ENCODE measurements at places on chromosomes 11 and 22. TPM values are rescaled to one million over a fixed set of nuclear protein-coding genes. Genes with fewer than 3 reads are reported as not detected.

The MRGPRF gene
- 1.0 TPM for total RNA-seq

- H3K27me3 ChIP-seq, result no peaks in the 10 kb centered on the region
- no peak for DNase-seq
- no peak overlapping the region for H3K4me3 ChIP-seq
- no peaks in the 10 kb centered on the region for H3K4me1 ChIP-seq
- H3K27ac ChIP-seq, result no peak overlapping the region
- H3K36me3 ChIP-seq, result no peaks in the 10 kb centered on the region
Observed at GRCh38 chr22:39748877-39749276, 144.7 kb downstream of the ENTHD1 start.

DNA sequence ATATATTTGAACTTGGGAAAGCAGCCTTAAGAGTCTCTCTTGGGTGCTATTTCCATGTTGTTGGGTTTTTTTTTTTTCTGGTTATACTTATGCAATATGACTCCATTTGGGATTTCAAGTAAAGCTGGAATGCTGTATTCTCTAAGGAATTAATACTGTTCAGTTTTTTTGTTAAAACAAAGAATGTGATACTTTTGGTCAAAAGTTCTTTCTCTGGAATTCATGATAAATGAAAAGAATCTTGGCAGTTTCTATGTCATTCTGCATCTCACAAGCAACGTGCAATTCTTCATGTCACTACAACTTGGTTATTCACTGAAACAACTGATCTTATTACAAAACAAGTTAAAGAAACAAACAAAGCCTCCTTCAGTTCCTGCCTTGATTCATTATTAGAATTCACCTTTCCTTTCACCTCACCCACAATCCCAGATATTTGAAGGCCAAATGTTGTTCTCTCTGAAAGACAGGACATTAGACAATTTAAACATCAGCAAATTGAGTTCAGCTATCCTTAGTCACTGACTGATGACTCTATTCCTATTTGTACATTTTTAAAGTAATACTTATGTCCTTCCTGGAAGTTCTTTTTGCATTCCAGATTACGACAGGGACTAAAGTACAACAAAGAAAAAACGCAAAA lies 176.2 kb downstream of the SBF2 start:
- H3K36me3 ChIP-seq, result no peaks in the 10 kb centered on the region
- H3K27ac ChIP-seq, result no peak overlapping the region
- no peaks in the 10 kb centered on the region for H3K27me3 ChIP-seq
- H3K4me1 ChIP-seq, result no peaks in the 10 kb centered on the region
- DNase-seq, result no peak

The PDGFD gene
- 0.49 TPM for total RNA-seq

- DNase-seq, result no peak
- no peak overlapping the region for H3K4me3 ChIP-seq
- no peak overlapping the region for H3K27ac ChIP-seq
Observed at GRCh38 chr11:128476049-128476448, 111.3 kb downstream of the ETS1 start.

GRCh38 chr11:83408946-83409345 lies 122.8 kb upstream of the CCDC90B start:
- H3K36me3 ChIP-seq, result no peaks in the 10 kb centered on the region
- peaks cover 1% of the 10 kb centered on the region for H3K4me1 ChIP-seq
- no peak overlapping the region for H3K4me3 ChIP-seq

DNA sequence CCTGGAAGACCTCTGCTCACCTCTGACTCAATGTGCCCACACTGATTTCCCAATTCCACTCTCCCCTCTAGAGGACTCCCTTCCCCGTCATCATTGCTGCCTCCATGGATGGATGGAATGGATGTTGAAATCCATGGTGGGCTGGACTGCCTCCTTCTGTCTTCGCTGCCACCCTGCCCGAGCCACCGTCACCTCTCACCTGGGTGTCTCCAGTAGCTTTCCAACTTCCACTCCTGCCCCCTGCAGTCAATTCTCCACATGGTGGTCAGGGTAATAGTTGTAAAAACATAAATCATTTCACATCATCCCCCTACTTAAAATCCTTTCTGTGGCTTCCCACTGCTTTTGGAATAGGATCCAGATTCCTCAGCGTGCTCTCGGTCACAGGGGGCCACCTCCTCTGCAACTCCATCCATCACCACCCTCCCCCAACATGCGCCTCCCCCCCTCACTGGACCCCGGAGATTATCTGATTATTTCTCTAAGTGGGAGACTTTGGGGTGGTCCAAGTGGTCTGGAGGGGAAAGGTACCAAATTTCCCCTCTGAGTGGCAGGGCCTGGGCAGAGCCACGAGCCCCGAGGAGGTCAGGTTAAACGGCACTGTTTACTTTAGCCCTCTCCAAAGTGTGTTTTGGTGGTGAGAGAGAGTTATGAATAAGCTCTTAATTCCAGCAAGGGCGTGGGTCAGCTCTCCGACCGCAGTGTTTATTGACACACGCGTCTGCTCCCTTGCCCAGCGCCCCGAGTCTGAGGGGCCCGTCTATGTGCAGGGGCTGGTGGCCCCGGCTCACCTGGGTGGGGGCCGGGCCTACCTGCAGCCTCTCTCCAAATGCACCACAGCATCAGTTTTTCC lies 313.7 kb downstream of the MN1 start:
- no peak for DNase-seq
- H3K27ac ChIP-seq, result no peak overlapping the region
- no peak overlapping the region for H3K4me3 ChIP-seq
- H3K27me3 ChIP-seq, result peaks cover 7% of the 10 kb centered on the region

- no peaks in the 10 kb centered on the region for H3K36me3 ChIP-seq
- no peak overlapping the region for H3K4me3 ChIP-seq
- H3K4me1 ChIP-seq, result peaks cover 55% of the 10 kb centered on the region
- H3K27me3 ChIP-seq, result peaks cover 11% of the 10 kb centered on the region
Observed at GRCh38 chr11:3156661-3157311, 8.3 kb downstream of the OSBPL5 start.

GRCh38 chr22:20933910-20934309 lies 16.7 kb downstream of the CRKL start:
- H3K4me3 ChIP-seq, result no peak overlapping the region
- H3K4me1 ChIP-seq, result peaks cover 9% of the 10 kb centered on the region
- DNase-seq, result no peak
- H3K27me3 ChIP-seq, result peaks cover 5% of the 10 kb centered on the region
- H3K36me3 ChIP-seq, result no peaks in the 10 kb centered on the region
- H3K27ac ChIP-seq, result no peak overlapping the region

DNA sequence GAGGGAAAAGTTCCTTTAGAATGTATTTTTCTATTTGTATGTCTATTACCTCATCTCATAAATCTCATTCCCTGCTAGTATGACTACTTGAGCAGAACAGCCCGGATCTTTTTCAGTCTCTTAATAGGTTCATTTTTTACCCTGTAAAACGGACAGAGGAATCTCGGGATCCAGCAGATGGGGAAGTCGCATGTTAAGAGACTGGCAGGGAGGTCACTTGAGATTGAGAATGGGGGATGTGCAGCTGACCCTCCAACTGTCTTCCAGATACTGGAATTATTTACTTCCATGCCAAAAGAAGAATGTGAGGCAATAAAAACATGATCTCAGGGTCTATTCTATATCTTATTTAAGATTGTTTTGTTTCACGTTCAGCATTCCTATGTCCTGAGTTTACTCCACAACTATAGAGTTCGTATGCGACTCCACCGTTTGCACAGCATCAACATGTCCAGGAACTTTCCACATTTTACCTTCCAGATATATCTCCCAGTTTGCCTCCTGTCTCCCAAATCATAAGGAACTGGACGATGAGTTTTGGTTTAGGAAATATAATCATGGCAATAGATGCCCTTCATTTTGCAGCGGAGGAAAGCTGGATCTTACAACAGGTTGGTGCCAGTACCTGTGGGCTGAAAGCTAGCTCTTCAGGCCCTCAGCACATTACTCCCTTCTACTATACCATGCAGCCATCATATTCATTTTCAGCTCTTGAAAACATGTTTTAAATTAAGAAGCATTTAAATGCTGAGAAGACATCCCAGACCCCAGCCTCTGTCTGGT lies 181.5 kb downstream of the MAML2 start:
- no peaks in the 10 kb centered on the region for H3K36me3 ChIP-seq
- H3K4me3 ChIP-seq, result peak overlapping the region; percentile 47
- DNase-seq, result no peak

The PPARA gene
- total RNA-seq, result 1.8 TPM

DNA sequence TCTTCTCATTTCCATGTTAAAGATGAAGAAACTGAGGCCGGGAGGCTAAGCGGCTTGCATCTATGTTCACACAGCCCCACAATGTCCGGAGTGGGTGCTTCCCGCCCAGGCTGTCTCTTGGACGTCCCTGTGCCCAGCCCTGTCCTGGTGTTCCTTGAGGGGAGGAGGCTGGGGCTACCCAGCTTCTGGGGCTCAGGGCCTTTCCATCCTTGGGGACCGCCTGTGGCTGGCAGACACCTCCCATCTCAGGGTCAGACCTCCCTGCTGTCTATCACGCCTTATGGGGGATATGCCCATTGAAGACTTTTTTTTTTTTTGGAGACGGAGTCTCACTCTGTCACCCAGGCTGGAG lies 95.5 kb downstream of the WNT7B start:
- no peak for DNase-seq

The DDX25 gene
- 11.3 TPM for total RNA-seq

DNA sequence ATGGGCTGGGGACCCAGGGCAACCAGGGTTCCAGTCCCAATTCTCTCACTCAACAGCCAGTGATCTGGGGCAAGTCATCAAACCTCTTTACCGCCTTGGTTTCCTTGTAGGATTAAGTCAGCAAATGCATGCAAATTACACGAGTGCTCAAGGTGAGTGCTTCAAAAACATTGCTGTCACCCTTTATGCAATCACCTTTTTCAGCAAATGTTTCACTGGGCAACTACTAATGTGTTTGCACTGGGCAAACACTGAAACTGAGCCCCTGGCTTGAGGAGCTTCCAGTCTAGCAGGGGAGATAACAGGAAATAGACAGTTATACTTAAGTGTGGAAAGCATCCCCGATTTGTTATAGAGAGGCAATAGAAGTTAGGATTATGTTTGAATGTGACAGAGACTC lies 37.7 kb upstream of the DMC1 start:
- H3K27ac ChIP-seq, result no peak overlapping the region
- no peaks in the 10 kb centered on the region for H3K27me3 ChIP-seq
- no peaks in the 10 kb centered on the region for H3K36me3 ChIP-seq
- H3K4me3 ChIP-seq, result no peak overlapping the region

The OR4A15 gene
- not detected for total RNA-seq
